NCI-H2081 treated with DMSO at 0.1 percent for 48 hours (cell line): ENCODE measurements at places on chromosomes 6 and 20.

GRCh38 chr20:18252597-18253451, 35.5 kb upstream of the ZNF133 start:
- no peak for DNase-seq

DNA sequence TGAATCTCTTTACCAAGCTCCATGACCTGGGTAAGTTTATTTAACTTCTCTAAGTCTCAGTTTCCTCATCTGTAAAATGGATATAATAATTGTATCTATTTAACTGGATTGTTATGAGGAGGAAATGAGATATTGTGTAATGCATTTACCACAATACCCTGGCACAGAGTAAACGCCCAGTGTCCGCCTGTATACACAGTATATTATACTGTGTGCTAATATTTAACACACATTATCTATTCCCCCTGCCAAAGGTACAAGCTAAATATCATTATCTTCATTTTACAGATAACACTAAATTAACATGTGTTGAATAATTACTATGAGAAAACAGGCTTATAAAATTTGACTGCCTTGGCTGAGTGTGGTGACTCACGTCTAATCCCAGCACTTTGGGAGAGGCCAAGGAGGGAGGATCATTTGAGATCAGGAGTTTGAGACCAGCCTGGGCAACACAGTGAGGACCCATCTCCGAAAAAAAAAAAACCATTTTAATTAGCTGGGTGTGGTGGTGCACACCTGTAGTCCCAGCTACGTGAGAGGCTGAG, 38.7 kb upstream of the TNFRSF21 start:
- no peak for DNase-seq

- no peak for DNase-seq
These were observed 659.7 kb downstream of the KIF16B start for GRCh38 chr20:15913391-15914025.

DNA sequence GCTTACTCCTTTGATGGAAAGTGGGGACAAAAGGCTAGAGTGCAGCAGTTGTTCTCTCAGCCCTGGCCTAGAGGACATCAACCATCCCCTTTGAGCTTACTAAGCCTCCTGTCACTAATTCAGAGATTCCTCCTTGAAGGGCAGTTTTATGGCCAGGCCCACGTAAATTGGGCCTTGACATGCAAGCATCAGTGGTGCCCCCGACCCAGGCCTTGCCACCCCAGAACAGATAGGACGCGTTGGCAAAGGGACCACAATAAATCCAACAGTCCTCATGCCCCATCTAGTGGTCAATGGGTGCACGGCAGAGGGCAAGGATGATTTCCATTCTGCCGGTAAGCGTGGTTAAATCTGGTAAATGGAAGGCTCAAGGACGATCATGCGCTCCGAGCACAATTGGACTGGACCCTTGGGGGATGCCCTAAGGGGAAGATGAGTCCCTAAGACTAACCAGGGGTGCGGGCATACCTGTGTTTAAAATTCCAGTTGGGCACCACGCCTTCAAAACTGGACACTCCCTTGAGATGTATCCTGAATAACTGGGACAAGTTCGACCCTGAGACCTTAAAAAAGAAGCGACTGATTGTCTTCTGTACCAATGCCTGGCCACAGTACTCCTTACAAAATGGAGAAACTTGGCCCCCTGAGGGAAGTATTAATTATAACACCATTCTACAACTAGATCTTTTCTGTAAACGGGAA, 32.6 kb downstream of the CEP85L start:
- no peak for DNase-seq

- no peak for DNase-seq
These were observed 80.1 kb downstream of the DLL1 start for GRCh38 chr6:170210651-170211403.

GRCh38 chr6:98782772-98783171, 51.6 kb upstream of the POU3F2 start:
- DNase-seq = no peak

DNA sequence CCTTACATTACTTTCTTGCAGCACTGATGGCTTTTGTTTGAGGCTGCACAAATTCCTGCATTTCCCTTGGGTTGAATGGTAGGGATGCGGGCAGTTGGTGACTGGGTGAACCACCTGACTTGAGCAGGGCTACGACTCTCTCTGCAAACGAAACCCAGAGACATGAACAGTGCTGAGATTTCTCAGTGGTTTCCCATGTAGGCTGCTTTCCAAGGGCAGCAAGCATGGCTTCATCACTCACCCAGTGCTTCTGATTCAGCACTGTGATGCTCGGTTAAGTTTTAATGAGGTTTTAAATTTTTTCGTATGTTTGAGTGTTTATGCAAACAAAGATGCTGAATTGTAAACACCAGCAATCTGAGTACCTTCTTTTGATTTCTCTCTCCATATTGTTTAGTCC, 127.2 kb downstream of the MTHFD1L start:
- no peak for DNase-seq

GRCh38 chr6:101722991-101723579, 329.6 kb downstream of the GRIK2 start:
- no peak for DNase-seq

- DNase-seq = no peak
These were observed 97.2 kb downstream of the ASXL1 start for GRCh38 chr20:32455171-32455900.

DNA sequence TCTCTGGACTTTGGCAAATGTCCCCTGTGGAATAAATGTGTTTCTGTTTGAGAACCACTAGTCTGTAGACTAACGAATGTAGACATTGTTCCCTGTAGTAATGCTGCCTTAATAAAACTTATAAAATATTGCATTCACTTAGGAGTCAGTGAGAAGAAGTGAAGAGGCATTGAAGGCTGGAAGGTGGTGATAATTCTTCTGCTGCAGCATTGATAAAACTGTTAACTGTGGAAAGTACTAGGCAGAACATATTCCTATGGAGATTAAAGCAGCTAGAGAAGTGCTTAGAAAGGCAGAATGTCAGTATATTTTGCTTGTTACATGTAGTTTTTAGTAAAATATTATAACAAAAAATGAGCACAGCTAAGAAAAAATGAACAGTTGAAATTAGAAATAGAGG, 4.8 kb downstream of the PGK2 start:
- no peak for DNase-seq

DNA sequence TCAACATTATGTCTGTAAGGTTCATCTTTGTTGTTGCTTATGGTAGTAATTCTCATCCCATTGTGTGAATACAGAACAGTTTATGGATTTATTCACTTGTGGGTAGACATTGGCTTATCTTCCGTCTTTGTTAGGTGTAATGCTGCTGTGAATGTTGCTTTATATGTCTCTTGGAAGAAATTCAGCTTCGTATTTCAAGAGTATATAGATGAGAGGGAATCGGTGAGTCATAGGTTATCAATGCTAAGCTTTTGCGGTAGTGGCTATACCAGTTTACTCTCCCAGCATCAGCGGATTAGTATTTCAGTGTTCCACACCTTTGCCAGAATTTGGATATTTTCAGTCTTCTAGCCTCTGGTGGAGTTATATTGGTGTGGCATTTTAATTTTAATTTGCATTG, 77.8 kb downstream of the ZFAND3 start:
- DNase-seq = no peak

DNA sequence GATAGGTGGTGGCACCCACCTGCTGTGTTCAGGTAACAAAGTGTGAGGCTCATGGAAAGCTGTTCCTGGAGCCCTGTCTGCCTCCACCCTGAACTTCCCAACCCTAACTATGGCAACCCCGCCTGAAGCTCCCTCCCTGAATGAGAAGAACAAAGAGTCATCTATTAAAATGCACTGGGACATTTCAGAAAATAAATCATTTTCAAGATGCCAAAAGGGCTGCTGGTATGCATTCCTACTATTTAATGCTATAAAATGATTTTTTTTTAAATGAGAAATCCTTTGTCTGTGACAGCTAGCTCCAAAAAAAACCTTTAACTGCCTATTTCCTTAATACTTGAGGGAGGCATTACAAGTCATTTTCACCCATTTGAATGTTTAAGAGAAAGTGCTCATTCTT, 84.3 kb upstream of the MRPS10 start:
- no peak for DNase-seq

DNA sequence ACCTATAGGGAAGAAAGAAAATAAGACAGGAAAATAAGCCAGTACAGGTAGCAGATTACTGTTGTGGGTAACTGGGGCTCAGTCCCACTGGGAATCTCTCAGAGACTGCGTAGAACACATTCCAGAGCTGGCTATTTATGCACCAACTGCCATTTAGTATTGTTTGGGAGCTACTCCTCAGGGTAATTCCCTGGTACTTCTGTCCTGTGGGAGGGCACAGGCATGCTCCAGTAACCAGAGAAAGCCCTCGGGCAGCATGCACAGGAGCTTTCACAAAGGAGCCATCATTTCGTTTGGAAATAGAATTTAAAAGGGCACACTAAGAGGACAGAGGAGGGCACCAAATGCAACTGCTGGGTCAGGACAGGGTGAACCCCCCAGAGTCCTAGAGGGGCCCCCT, 148.0 kb upstream of the LRFN2 start:
- no peak for DNase-seq

GRCh38 chr6:20210158-20210557, 2.1 kb downstream of the MBOAT1 start:
- no peak for DNase-seq

GRCh38 chr6:10993896-10994295, 50.2 kb downstream of the ELOVL2 start:
- no peak for DNase-seq

- no peak for DNase-seq
These were observed 97.2 kb upstream of the MAP7 start for GRCh38 chr6:136647363-136647852.

GRCh38 chr6:170116636-170117035, 174.2 kb downstream of the DLL1 start:
- no peak for DNase-seq

DNA sequence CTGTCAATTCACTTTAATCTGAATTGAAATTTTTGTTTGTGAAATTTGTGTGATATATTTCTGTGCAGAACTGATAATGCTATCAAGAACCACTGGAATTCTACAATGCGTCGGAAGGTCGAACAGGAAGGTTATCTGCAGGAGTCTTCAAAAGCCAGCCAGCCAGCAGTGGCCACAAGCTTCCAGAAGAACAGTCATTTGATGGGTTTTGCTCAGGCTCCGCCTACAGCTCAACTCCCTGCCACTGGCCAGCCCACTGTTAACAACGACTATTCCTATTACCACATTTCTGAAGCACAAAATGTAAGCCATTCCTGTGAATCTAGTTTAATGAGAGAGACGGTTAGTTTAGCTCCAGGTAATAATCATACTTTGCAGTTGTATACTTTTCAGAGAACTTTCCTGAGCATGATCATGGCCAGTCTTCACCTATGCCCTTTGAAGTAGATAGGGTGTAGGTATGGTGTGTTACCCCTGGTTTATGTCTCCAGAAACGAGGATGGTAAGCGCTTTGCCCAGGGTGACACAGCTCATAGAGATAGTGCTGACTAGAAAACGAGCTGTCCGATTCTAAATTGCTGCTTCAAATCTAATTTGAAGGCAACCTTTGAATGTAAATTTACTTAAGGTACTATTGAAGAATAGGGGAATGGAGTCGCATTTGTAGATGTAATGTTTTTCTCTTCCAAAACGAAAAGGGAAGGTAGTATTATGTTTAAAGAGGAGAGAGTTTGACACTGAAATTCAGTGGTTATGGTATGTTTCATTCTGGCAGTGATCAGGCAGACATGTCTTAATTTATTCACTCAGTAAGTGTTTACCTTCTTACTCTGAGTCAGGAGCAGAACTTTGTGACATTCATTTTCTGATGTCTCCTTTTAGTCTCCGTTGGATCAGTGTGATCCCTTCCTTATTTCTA, 11.4 kb downstream of the MYB start:
- DNase-seq = no peak

DNA sequence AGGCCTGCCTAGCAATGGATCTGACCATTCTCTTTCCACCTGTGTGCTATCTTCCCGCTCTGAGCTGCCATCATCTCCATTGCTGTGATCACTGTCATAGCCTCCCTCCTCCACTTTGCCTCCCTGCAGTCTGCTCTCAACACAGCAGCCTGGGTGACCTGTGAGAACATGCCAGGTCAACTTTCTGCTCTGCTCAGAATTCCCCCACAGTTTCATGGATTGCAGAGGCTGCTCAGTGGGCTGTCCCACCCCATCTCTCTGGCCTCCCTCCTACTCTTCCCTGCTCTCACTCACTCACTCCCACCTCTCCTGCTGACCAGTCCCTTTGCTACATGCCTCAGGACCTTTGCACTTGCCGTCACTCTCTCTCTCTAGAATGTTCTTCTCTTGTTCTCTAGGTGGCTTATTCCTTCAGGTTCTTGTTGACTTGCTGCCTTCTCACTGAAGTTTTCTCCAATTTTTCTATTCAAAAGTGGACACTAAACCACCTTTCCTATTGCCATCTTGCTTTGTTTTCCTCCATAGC, 159.9 kb downstream of the CD83 start:
- no peak for DNase-seq

DNA sequence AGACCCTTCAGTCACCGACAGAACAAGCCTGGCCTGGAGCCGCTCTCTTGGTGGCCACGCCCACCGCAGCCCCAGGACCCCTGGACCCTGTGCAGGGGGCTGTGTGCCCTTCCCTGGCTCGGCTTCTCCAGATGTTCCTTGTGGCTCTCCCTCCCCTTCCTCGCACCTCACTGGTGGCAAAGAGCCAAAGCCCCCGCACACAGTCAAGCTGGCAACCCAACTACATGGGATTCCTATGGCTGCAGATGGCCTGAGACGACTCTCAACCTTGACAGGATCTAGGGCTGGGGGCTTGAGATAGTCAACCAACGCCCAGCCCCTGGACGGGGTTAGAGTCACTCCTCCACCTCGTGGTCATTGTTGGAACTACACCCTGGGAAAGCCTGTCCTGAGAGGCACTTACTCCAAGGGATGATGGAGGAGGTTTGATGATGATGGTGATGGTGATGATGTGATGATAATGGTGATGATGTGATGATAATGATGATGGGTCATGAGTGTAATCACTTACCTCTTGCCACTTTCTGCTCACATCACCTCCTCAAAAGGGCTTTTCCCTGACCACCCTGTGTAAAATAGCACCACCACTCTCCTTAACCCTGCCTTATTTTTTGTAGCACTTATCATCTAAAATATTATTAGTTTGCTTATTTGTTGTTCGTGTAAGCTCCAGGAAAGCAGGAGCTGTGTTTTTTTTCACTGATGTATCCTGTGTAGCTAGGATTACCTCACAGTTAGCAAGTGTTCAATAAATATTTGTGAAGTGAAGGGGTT, 278.4 kb downstream of the LRFN2 start:
- DNase-seq = no peak

GRCh38 chr6:20020526-20020925, 183.4 kb downstream of the ID4 start:
- no peak for DNase-seq

DNA sequence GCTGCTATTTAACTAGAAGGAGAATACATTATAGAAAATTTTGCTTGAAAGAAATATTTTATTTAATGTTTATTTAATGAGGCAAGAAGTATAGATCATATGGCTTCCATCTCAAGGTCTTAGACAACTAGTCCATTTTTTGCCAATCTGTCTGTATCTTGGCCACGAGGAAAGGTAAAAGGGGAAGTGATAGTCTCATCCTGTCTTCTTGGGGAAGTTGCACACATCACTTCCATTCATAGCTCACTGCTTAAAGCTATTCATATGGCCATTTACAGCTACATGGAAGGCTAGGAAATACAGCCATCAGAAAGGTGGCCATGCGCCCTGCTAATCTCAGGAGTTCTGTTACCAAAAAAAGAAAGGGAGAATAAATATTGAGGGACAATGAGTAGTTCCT, 50.8 kb downstream of the METTL24 start:
- no peak for DNase-seq
